ENCODE measurements at places on chromosomes 6 and 20.

GRCh38 chr20:5974531-5974930 lies 24.1 kb downstream of the MCM8 start:
- DNase-seq = no peak

DNA sequence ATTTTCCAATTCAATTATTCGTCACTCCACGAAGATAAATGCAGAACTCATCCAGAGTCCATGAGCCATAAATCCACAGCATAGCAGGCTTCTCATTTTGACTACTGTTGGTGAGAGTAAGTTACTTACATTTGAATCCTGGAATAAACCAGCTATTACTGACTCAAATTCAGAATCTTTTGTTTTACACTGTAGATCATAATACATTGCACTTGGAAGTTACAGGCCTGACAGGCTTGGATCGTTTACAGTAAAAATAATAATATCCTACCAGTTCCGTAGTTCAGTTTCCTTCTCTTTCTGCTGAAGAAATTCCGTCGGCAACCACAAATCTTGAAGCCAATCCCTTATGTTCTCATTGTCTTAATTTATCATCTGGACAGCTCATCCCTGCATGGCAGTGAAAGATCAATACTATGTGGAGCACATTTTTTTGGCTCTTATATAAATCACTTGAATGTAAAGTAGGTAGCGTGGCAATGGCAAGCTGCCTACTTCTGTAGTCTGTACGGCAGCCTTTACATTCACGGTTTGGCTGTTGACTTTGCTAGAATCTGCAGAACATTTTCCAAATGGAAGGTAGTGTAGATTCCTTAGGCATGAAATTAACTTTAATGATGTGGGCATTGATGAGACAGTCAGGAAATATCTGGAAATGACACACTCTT lies 142.9 kb downstream of the WDR27 start:
- DNase-seq = no peak

DNA sequence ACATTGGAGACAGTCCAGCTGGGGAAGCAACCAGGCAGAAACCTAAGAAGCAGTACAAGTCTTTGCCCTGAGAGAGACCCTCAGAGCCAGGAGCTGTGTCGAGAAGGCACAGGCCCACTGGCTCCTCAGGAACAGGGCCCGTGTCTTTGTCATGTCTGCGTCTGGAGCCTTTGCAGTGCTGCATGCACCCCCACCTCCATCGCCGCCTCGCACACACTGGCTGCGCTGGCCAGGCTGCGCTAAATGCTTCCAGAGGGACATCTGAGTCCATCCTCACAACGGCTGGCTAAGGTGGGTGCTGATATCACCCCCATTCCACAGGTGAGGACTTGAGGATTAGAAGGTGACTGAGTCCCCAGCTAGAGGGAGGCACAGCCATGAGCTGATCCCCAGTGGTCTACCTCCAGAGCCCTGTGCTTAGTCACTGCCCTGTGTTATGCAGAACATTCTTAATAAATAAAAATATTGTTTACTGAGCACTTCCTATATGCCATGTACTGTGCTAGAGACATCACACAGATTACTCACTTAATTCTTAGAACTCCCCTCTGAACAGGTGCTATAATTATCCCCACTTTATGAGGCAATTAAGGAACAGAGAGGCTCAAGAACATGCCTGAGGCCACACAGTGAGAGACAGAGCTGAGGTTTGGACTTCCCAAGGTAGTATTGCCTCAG lies 27.6 kb downstream of the GABRR2 start:
- DNase-seq = no peak

DNA sequence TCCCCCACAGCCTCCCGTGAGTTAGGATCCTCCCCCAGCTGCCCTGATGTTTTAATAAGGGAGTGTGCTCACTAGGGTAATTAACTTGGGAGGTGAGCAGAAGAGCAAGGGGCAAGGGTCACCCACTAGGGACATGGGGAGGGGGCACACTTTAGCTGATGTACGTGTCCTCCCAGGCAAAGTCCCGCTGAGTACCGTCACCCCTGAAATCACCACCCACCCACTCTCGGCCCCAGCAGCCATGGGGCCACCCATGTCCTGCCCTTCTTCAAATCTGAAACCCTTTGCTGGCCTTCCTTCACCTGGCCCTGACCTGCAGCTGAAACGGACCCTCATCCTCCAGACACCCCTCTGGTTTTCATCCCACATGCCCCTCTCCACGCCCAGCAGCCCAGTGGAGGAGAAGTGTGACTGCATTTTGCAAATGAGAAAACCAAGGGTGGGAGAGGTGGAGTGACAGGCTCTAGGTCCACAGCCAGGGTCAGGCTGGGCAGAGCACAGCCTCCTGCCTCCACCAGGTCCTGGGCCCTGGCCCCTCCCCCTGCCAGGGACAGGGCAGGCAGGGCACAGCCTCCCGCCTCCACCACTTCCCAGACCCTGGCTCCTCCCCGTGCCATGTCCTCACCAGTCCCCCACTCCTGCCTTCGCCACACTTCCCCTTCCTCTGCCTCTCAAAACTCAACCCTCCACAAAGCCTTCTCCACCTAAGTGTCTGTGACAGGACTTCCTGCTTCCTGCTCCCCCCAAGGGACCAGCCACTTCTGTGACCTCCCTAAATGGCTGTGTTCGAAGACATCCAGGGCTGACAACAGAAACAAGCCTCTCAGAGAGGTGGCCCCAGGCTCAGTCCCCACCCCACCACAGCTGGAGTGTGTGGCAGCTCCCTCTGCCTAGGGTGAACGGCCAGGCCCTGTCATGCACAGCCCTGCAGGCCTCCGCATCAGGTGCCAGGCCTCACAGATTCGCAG lies 15.1 kb downstream of the ACSS1 start:
- no peak for DNase-seq

DNA sequence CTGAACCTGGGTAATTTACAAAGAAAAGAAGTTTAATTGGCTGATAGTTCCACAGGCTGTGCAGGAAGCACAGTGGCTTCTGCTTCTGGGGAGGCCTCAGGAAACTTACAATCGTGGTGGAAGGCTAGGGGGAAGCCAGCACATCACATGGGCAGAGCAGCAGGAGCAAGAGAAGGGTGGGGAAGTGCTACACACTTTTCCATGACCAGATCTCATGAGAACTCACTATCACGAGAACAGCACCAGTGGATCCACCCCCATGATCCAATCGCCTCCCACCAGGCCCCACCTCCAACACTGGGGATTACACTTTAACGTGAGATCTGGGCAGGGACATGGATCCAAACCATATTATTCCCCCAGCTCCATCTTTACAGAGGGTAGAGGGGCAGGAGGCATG lies 166.4 kb downstream of the NFATC2 start:
- no peak for DNase-seq

DNA sequence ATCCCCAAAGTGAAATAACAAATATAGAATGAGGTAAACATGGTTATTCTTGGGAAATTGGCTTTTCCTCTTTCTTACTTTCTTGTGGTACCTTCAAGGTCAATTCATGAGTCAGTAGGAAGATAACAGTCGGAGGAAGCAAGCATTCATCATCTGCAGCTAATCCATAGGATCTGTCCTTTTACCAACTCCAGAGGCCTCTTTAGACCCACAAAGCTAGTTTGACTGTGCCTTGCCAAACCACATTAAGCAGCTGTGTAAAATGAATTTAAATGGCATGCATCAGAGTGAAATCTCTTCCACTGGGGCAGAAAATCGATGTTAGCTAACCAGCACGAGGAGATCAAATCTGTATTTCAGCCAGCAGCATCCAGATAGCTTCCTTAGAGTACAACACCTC lies 171.3 kb downstream of the TMEM242 start:
- no peak for DNase-seq

DNA sequence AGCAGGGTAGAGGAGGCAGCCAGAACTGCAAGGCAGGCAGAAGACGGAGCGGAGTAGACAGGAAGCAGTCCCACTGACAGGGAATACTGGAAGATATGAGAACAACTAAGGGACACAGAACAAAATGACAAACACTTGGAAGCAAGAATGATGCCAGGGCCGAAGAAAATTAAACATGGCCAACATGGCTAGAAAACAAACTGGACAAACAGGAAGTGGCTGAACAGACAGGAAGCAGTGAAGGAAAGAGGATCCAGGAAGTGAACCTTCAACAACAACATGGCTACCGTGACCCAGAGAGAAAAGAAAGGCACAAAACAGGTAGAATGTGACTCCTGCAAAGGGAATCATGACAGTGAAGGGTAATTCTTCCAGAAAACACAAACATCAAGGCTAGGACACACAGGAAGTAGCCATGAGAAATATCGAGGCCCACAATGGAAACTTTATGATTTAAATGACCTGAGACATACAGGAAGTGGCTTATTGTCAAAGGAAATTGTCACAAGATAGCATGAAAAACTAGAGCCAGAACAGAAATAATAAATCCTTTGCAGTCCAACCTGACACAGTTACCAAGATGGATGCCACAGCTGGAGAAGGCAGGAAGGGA lies 9.1 kb downstream of the COL11A2 start:
- no peak for DNase-seq

- DNase-seq = no peak
Measured at GRCh38 chr6:77740380-77740779, 87.5 kb downstream of the MEI4 start.

DNA sequence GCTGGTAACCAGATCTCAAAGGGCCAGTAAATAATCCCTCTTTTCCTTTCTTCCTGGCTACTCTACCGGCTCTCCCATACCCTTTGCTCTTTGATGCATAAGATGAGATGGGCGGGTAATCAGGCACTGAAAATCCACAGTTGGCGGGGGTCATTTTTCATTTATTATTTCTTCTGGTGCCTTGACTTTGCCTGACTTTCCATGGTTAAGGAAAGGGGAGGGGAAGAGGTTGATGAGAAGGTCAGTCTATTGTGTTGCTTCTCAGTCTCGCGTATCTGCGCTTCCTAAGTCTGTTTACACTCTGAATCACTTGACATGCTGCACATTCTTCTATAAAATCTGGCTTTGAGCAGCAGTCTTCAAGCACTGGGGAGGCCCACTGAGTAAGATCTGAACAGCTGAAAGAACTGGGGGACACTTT lies 121.1 kb upstream of the HDGFL1 start:
- no peak for DNase-seq

GRCh38 chr20:3167738-3168078 lies 5.6 kb downstream of the LZTS3 start:
- DNase-seq = no peak

DNA sequence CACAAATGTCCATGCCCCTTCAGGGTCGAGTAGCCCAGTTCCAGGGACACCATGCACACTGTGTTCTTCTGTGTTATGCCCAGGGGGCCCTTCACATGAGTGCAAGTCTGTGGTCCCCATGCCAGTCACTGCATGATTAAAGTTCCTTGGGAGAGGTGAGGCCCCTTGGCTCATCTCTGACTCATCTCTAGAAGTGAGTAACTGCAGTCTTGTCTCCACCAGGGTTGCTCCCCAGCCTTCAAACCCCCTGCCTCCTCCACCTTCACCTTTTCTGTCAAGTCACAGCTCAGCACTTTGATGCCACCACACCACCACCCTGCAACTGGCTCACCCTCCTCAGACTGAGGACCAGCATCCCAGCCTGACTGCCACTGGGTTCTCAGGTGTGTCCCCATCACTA lies 161.7 kb downstream of the UNC5CL start:
- no peak for DNase-seq

GRCh38 chr6:40721271-40721952 lies 134.2 kb upstream of the LRFN2 start:
- DNase-seq = no peak

GRCh38 chr6:25975923-25976560 lies 13.4 kb downstream of the TRIM38 start:
- DNase-seq = no peak

GRCh38 chr20:11585752-11586352 lies 331.8 kb upstream of the BTBD3 start:
- peak; percentile 76 for DNase-seq

- no peak for DNase-seq
Measured at GRCh38 chr6:42100029-42100901, 42.2 kb downstream of the C6orf132 start.

DNA sequence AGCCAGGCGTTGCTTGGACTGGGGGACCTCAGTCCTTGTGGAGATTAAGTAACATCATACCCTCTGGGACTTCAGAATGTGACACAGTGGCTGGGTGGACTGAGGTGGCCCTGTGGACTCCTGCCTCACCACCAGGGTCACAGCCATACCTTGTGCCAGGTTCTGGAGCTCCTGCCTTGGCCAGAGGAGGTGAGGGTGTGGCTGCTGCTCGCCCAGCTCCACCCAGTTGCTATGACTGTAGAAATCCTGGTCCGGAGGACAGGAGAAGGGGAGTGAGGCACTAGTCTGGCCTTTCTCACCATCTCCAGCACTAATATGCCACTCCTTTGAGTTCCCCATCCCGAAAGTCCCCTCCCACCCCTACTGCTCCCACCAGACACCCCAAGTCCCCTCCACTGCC lies 1.9 kb downstream of the VWA7 start:
- no peak for DNase-seq

GRCh38 chr20:17825960-17826843 lies 126.4 kb downstream of the BANF2 start:
- no peak for DNase-seq

DNA sequence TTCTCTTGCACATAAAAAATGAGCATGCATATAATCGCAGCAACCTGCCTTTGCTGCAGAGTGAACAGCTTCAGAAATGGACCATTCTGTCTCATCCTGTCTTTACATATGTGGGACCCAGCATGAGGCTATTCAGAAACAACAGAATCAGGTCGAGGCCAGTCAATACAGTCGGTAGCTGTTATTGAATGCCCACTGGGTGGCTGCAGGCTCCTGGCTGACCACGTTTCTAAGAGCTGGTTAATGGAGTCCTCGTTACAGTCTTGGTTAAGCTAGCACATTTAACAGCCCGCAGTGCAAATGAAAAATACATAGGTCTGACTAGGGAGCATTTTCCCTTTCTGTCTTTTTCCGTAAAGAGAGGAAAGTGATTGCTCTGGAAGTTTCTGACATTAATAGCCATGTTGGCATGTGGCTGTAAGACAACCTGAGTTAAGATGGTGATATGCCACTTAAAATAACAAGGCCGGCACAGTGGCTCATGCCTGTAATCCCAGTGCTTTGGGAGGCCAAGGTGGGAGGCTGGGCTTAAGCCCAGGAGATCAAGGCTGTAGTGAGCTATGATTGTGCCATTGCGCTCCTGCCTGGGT lies 75.0 kb downstream of the SHLD1 start:
- no peak for DNase-seq

DNA sequence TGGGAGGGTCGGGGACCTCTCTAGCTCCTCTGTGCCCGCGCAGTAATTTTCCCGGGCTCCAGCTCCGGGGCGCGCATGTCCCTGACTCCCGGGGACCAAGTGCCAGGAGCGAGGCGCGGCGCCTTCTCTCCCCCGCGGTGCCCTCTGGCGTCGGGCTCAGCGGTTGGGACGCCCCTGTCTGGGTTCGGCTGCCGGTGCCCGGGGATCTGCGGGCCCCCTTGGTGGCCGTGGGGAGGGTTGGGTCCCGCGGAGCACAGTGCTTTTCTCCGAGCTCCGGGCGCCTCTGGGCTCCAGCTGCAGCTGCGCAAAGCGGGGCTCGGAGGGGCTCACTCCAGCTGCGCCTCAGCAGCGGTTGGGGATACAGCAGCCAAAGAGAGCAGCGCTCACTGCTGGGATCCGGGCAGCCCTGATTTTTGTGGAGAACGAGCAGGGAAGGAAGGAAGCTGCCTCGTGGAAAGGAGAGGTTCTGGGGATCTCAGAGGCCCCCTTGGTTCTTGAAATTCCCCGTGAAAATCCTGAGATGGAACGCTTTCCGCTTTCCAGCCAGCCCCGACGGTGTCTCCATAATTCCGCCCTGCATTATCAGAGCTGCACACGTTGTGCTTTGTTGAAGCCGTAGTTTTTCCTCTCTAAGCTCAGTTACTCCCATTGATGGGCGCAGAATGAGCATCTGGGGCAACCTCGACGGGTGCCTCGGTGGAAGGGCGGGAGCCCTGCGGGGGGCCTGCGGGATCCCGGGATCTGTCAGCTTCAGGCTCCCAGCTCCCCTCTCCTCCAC lies 861 bp downstream of the PPP1R14C start:
- no peak for DNase-seq

GRCh38 chr6:161482517-161482858 lies 208.6 kb upstream of the AGPAT4 start:
- no peak for DNase-seq
